ENCODE measurements at places on chromosomes 7 and 10. TPM values are rescaled to one million over a fixed set of nuclear protein-coding genes. Genes with fewer than 3 reads are reported as not detected.

DNA sequence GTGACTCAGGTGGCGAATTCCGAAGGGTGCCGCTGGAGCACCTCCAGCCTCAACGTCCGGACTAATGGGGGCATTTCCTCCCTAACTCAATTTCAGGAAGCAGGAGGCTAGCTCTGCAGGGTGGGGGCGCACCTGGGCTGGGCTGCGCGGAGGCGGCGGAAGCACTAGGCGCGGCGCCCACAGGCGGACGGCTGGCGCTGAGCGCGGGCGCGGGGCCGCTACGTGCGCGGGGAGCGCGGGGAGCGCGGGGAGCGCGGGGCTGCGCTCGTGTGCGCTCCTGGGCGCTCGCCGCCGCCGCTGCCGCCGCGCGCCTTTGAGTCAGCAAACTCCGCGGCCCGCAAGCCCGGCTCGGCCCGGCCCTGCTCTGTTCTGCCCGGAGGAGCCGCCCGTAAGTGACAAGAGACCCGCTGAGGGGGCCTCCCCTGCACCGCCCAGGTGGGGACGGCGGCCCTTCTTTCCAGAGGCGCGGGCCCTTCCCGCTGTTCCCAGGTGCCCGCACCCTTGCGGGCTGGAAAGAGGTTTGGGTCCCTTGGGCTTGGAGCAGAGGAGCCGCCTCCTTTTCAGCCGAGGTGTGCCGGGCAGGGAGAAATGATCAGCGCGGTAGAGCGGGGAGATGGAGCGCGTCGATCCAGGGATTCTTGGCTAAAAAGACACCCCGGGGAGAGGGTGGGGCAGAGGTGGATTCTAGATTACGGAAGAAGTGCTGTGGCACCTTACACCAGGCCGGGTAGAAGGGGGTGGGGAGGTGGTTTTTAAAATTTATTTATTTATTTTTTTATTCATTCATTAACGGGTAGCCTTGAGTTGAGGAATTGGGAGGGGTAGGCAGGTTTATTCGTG, at the start of gene SNX10:
SNX10 (plus strand) TSS at position 164 of the 840 bp plus-strand sequence. CDS start 54,581 bp downstream, outside the sequence.
- peak; percentile 69 for DNase-seq

DNA sequence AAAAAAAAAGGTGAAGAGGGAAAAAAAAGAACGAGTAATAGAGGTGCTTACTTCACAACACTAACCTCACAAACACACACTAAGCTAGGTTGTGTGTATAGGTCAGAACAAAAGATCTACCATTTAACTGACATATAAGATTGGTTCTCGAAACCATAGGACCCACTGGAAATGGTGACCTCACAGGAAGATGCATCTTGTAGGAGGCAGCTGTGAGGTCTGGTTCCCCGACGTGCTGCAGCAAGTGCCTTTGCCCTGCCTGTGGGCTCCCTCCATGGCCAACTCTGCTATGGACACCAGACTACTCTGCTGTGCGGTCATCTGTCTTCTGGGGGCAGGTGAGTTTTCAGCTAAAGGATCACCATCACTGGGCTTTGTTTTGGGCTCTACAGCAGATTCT, 133.8 kb upstream of the PRSS1 start:
- DNase-seq, result no peak

The SAP25 gene
- 0.77 TPM for total RNA-seq

DNA sequence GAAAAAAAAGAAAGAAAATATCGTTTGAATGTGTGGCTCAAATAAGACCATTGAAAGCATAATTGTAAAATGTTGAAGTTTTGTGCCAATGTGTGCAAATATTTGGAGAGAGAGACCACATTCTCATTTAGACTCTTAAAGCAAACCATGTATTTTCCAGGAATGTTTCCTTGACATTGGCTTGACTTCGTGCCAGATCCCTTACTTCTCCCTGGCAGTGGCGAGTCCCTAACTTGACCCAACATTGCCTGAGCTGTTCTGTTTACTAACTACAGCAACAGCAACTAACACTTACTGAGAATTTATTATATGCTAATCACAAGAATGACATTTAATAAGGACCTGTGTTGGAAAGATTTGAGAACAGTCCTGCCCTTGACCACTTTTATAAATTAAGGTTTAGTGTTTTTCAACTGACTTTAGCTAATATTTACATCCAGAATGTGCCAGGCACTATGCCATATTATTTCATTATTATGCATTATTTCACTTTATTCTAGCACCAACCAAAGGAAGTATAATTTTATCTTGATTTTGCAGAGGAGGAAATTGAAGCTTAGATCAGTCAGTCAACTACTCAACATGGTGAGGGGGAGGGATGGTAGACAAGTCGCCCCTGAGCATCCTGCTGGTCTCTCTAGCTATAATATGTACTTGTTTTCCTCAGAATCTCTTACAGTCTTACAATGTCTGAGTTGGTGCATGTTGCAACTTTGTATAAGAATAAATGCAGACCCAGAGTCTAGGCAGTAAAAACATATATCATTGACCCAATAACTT, 29.7 kb downstream of the ZNF467 start:
- no peak for DNase-seq

DNA sequence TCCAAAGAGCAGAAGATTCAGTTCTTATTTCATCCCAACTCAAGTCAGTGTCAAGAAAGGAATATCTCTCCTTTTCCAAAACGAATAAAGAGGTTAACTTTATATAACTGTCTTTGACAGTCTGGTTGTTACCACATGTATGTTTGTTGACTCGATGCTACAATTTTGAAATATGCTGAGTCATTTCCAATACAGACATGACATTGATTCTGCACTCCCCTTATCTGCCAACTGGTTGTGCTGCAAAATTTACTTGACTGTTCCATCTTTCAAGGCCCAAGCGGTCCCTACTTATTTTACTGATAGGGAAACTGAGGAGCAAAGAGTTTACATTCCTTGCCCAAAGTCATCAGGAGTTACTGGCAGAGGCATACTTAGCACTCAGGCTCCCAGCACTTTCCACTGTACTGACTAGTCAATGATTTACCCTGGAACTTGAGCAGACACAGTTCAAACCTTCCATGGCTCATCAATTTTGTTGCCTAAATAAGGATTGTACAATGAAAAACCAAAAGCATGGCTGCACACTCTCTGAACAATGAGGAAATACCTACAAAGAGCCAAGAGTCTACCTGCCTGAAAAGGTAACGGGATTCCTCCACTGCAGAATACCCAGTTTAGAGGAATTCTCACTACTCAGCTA, 52.8 kb downstream of the ABLIM1 start:
- no peak for DNase-seq

Measured in left ventricle myocardium superior (tissue), 1 donor.